Activated naive CD4-positive, alpha-beta T cell treated with anti-CD3 and anti-CD28 coated beads, Interleukin-2, amount 50 U/mL, for 72 hours (primary cell): ENCODE measurements at places on chromosomes 7 and 10.

DNA sequence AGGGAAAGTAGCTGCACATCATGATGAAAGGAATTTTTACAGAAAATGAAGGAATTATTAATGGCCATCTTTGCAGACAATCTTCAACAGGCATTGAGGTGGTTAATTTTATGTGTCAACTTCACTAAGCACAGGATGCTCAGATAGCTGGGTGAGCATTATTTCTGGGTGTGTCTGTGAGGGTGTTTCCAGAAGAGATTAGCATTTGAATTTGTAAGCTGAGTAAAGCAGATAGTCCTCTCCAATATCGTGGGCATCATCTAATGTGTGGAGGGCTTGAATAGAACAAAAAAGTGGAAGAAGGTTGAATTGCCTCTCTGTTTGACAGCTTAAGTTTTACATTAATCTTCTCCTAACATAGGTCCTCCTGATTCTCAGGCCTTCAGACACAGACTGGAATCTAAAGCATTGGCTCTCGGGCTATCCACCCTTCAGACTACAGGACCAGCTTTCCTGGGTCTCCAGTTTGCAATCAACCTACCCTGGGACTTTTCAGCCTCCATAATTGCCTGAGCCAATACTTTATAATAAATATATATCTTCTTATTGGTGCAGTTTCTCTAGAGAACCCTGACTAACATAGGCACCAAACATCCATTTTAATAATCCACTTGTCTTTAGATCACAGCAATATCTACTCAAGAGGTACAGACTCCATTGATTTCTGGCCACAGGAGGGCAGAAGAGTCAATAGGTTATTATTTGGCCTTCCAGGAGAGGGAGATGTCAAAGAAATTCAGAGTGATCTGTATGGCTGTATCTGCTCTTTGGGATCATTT lies 10.5 kb upstream of the CRPPA start:
- no peak for DNase-seq

DNA sequence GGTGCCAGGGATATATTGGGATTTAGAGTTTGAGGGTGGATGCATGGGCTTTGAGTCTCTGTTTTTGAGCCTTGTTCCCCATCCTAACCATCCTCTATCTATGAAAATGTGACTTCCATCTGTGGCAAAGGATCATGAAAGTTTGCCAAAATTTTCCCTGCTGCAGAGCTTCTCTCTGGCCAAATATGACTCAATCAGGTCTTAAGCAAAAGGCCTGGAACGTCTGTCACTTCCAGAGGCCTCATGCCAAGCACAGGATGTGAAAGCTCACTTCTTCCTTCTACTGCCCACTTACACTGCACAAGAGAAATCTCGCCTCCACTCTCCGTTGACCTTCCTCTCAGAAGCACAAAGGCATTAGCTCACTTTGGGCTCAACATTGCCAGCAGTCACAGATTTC lies 696.9 kb upstream of the NRP1 start:
- no peak for DNase-seq

GRCh38 chr10:43128331-43128730 lies 9.9 kb upstream of the CSGALNACT2 start:
- no peak for DNase-seq

DNA sequence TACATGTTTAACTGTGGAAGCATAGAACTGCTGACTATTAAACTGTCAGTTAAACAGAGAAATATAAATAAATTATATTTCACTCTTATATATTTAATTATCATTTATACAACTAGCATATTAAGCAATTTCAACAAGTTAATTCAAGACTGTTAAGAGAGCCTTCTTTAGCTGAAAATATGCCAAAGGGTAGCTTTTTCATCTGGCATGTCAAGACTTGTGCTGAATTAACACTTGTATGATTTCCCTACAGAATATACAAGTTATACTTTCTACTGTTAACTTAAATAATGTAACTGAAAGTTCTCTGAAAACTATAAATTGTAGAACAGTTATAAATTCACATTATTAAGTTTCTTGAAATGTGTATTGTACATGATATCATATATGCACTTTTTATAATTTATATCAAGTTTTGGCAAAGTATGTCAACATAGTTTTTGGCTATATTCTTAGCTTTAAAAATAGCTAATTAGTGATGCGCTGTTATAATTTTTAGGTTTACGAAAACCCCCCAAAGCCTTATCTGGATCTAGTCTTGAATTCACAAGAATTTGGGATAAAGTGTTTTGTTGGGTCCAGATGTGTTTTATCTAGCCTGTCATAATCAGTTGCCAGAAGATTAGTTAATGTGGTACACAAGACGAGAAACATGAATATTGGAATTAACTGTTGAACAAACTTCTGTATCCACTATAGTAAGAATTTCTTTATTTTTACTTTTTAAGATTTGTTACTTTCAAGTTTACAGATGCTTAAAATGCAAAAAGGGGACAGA lies 231.1 kb upstream of the FOXP2 start:
- no peak for DNase-seq

- DNase-seq: no peak
Observed at GRCh38 chr10:75146780-75147179, 35.3 kb downstream of the SAMD8 start.

DNA sequence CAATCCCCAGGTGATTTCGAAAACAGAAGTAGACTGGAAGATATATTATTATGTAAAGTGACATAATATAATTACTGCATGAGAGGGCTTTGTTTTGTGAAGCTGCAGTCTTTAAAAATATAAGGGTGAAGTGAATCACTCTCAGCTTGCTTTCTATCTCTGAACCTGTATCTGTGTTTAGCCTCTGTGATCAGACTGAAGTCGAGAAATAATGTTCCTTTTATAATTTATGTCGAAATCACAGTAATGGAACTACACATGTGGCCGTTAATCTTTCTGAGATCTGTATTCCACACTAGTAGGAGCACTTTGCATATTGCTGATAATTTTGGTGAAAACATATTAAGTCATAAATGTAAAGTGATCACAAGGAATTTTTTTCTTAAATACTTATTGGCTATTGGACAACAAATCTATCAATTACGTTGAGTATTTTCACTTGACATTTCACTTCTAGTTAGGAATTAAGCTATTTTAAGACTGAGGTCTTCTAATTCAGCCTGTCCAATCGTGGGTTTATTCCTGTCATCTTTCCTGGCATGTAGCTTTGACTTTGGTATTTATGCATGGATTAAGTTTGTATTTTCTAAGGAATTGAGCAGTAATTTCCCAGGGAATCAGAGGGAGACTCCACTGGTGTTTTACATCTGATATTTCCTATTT lies 268.2 kb upstream of the POT1 start:
- DNase-seq: no peak

- DNase-seq: no peak
Observed at GRCh38 chr7:137862358-137862757, 15.6 kb upstream of the DGKI start.
